ENCODE measurements at places on chromosomes 3 and 15.

- DNase-seq, result no peak
Observed at GRCh38 chr3:148439254-148439822, 258.4 kb upstream of the AGTR1 start.

DNA sequence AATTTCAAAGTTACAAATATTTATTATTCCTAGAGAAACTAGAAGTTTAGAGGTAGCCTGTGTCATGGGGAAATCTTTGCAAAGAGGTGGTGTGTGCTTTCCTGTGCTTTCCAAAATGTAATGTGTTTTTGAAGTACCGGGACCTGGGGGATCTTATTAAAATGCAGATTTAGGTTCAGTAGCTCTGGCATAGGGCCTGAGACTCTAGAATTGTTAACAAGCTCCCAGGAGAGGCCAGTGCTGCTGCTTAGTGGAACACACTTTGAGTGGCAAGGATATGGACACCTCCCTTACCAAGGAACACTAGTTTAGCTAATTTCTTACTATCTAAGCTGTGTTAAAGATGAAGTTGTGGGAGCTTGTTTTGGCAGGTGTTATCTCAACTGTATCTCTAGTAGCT, 428.9 kb downstream of the VGLL3 start:
- no peak for DNase-seq

- no peak for DNase-seq
Observed at GRCh38 chr15:59995568-59996297, 8.4 kb upstream of the FOXB1 start.

GRCh38 chr15:49290191-49290590, 120.1 kb downstream of the GALK2 start:
- DNase-seq, result no peak

DNA sequence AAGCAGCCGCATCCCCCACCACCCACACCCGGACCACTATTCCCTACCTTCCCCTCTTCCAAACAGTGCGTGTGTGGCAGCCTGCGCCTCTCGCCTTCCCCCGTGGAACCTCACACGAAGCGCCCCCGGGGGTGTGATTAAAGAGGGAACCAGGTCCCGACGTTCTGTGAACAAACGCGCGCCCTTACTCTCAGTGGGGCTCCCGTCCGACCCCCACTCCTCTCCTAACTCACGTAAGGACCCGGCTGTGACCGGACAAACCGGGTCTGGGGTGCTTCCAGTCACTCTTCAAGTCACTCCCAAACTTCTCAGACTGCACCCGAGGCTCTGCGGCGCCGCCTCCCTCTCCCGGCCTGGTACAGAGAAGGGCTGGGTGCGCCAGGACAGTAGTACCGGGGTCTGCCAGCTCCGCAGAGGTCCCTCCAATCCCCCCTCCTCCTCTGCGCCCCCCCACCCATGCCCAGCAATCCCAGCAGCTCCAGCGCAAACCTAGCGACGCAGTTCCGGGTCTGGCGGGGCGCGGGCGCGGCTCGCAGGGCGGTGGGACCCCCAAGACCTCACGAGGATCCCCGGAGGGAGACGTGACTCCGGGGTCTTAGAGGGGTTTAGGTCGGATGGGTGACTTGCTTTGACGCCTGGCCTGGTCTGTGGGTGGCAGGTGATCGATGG, 574 bp downstream of the DUOXA1 start:
- DNase-seq, result no peak

DNA sequence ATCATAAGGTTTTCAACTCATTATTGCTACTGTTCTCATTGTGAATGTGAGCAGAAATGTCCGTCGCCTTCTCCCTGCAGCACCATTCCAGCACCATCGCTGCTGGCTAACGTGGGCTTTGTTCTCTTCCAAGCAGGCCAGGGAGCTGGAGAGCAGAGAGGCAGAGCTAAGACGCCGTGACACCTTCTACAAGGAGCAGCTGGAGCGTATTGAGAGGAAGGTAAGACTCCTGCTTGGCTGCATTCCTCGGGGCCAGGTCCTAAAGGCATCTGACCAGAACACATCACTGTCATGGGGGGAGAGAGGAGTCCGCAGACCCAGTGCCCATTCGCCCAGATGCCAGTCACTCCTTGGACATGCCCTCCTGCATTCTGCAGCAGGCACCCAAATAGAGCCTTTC, 130.4 kb upstream of the PLXNA1 start:
- DNase-seq, result no peak

GRCh38 chr15:87628311-87628710, 628.2 kb downstream of the NTRK3 start:
- DNase-seq, result no peak

DNA sequence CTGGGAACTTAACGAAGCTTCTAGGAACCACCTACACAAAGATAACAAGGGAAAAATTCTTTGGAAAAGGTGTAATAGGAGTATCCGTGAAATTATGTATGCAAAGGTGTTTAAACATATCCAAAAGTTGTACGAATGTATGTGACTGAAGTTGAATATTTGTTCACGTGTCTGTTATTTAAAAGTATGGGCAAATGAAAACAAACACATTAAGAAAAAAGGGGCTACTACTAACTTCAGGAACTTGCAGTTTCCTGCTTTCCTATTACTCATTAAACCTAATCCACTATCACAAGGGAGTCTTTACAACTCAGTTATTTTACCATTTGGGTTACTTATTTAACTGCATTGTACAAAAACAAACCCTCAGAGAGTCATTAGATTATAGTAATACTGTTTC, 33.9 kb upstream of the GRAMD1C start:
- no peak for DNase-seq

DNA sequence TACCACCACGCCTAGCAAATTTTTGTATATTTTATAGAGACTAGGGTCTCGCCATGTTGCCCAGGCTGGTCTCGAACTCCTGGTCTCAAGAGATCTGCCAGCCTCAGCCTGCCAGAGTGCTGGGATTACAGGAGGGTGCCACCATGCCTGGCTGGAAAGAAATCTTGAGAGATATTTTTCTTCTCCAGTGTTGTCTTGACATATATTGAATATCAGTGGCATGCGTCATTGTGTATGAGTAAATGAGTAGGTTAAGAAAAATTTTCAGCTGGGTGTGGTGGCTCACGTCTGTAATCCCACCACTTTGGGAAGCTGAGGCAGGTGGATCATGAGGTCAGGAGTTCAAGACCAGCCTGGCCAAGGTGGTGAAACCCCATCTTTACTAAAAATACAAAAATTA, 3.5 kb upstream of the PIF1 start:
- DNase-seq, result no peak

DNA sequence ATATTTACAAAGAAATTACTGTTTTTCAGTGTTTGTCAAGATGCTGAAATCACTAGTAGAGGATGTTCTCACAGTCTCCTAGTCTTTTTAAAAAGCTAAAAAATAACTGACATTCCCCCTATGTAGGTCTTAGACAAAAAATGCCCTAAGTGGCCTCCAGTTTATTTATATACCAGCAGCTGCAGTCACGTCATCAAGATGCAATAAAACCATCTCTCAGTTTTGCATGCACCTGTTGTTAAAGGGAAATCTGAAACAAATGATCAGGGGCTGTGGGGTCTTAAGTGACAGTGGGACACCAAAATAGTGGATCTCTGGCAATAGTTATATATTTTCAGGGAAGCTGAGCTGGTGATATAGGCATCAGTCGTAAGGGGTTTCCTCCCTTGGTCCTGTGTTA, 146.5 kb upstream of the ARPP21 start:
- no peak for DNase-seq

GRCh38 chr3:137103739-137104138, 146.0 kb downstream of the IL20RB start:
- DNase-seq, result no peak

- no peak for DNase-seq
Observed at GRCh38 chr3:185960522-185961288, 22.9 kb upstream of the TRA2B start.

DNA sequence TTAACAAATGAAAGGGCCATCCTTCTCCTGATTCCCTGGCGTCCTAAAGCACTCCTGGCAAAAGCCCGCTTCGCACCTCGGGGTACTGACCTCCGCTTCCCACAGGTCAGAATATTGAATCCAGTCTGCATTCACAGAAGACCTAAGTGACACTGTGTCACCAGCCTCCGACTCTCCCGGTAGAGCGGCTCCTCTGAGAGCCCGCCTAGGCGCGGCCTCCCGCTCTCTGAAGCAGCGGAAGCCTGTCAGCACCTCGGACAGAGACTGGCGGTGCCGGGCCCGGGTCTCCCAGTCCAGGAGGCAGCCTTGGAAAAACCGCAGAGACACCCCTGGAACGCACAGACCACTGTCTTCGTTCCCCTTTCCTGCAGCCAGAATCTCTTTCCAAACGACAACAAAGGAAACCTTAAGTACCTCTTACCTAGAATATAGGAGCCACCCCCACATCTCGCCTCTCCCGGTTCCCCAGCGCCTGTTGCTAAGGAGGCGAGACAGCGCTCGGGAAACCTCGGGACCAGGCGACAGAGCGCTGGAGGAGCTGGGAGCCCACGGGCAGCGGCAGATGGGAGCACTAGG, 1.2 kb downstream of the GABRB3 start:
- no peak for DNase-seq

DNA sequence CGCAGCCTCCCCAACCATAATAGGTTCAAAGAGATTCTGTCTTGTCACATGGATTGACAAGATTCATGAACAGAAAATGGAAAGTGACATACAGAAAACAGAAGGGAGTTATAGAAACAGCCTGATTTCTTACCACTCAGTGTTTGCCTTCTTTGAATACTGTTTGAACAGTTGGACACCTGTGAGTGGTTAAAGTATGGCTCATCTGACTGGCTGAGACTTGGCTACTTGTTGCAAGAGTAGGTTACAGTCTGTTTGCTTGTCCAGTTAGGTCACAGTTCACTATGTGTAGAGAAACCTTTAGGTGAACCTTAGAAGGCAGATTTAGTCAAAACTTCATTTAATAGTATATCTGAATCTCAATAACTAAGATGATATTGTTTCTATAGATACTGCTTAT, 1003.9 kb upstream of the EPHA6 start:
- no peak for DNase-seq

- DNase-seq, result no peak
Observed at GRCh38 chr3:156664831-156665178, 9.6 kb upstream of the TIPARP start.

- DNase-seq, result peak; percentile 20
Observed at GRCh38 chr3:32577581-32578556, 7.2 kb upstream of the DYNC1LI1 start.

- no peak for DNase-seq
Observed at GRCh38 chr15:59059076-59059597, 45.8 kb upstream of the CCNB2 start.

GRCh38 chr3:108006881-108007331, 83.9 kb downstream of the CD47 start:
- DNase-seq, result no peak

GRCh38 chr3:15521573-15521965, at the start of gene COLQ:
Gene COLQ (minus strand): TSS chr3:15521706. CDS start chr3:15521625, 81 bp downstream.
- no peak for DNase-seq

DNA sequence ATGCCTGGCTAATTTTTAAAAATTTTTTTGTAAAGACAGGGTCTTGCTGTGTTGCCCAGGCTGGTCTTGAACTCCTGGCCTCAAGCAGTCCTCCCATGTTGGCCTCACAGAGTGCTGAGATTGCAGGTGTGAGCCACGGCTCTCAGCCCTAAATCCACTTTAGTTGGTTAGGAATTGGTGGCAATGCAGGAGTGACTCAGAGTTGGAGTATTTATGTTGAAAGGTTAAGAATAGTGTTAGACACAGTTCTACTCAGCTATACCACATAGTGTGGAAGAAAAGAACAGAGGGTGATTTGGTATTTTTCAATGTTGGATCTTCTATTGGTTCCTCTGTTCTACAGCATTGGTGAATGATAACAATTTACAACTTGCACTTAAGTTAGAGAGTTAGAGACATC, 7.6 kb downstream of the ZNF639 start:
- DNase-seq, result no peak

- no peak for DNase-seq
Observed at GRCh38 chr3:143895805-143896204, 47.5 kb upstream of the SLC9A9 start.

DNA sequence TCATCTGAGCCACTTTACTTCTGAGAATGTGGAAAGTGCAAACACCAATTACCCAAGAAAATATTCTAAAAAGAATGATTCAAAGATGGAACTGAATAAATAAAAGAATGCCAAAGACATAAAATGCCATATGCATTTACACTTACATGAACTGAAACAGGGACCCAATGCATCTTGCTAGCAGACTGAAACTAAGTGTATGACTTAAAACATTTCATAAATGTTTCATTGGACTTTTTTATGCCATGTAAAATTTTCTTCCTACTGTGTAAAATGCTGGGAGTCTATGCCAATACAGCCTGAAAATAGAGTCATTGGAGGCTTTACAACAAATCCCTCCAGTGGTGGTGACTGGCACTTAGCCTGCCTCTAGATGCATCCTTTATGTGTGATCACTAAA, 735.1 kb upstream of the CCDC54 start:
- DNase-seq, result no peak

GRCh38 chr3:18841422-18842343, 306.6 kb upstream of the KCNH8 start:
- no peak for DNase-seq

DNA sequence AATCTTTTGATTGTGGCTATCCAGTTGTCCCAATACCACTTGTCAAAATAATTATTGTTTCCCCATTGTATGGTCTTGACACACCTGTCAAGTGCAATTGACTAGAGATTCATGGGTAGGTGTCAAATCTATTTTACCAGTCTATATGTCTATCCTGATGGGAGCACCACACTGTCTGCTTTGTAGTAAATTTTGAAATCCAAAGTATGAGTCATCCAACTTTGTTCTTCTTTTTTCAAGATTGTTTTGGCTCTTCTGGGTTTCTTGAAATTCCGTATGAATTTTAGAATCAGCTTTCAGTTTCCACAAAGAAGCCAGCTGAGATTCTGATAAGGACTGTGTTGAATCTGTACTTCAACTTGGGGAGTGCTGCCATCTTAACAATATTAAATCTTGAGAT, 71.9 kb downstream of the CSNK1G1 start:
- no peak for DNase-seq

DNA sequence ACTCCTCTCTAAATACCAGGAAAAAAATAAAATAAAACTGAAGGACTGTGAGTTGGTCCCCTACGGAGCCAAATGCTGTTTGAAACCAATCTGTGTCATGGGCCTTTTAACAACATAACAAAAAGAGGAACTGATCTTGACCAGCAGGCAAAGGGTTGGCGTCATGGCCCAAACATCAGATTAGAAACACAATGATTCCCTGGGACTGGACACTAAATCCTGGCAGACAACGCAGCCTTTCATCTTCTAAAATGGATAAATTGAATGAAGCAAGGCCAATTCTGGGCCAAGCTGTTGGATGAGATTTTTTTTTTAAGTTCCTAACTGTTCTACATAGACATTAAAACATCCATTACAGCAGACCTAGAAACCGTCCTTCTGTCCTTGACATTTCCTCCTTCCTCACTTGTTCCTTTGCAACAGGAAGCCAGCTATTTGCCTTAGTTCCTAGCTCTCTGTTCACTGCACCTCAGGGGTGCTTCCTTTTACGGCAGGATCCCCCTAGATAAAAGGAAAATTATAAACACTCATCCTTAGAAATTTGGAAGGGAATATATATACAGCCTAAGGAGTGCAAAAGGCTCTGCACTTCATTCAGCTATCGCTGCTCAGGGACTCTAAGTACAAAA, 21.6 kb upstream of the TAFA4 start:
- DNase-seq, result no peak
